ENCODE measurements at places on chromosomes 6 and 20.

GRCh38 chr20:58592076-58592695, 58.9 kb upstream of the STX16 start:
- no peak for DNase-seq

DNA sequence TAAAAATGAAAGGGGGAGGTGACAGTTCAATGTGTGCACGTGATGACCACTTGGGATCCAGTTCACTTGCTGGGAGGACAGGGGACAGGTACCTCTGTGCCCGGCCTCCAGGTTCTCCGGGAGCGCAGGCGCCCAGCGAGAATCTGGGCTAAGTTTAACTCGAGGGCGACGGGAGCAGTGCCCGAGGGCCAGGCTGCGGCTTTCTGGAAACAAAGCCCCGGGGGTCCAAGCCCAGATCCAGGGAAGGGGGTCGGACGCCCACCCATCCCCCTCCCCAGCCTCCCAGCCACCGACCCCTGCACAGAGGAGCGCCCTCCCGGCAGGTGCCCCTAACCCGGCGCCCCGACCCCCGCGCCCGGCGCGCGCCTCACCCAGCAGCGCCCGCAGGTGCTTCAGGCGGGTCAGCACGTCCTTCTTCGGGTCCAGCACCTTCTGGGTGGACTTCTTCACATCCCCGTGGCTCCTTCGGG, 405 bp downstream of the RALGAPA2 start:
- DNase-seq, result no peak

DNA sequence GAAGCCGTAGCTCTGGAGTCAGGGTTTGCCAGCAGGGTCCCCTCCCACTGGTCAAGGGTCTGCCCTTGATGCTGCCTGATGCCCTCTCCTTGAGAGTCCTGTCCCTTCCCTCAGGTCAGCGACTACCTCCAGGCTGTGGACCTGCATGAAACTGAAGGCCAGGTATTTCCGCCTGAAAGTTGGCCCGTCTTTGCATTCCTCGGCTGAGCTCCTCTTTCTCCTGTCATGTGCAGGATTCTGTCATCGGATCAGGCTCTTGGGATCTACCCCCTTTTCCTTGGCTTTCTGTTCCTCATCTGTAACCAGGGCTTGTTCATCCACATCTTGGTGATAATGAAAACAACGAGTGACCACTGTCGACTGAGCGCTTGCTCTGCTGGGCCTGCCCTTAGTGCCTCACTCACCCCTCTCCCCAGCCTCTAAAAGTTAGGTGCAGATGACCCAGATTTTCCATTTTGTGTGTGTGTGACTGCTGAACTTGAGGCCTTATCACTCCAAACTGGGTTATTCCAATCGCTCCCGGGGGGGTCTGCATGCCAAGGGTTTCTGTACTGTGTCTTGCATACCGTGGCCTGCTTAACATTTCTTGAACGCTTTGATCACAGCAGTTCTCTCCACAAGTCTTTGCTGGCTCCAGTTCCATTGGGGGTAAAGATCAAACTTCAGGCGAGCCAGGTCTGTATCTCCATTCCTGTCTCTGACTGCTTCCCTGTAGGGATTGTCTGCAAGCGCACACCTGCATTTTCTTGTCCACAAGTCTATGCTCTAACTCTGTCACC, 81.6 kb downstream of the DTD1 start:
- no peak for DNase-seq

DNA sequence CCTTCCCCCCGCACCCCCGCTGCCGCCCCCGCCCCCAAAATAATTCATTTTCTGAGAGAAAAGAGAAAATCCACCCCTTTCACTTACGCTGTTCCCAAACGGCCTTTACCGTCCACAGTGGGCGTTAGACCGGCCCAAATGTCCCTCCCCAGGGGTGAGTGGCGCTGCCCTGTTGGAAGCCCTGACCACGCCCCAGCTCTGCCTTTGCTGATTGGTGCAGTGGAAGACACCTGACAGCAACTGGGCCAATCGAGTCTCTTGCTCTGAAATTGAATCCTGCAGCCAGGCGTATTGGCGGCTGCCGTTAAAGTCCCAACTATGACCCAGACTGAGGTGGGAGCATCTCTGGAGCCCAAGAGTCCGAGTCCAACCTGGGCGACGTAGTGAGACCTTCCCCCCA, 15.7 kb downstream of the ZFP64 start:
- DNase-seq, result no peak

DNA sequence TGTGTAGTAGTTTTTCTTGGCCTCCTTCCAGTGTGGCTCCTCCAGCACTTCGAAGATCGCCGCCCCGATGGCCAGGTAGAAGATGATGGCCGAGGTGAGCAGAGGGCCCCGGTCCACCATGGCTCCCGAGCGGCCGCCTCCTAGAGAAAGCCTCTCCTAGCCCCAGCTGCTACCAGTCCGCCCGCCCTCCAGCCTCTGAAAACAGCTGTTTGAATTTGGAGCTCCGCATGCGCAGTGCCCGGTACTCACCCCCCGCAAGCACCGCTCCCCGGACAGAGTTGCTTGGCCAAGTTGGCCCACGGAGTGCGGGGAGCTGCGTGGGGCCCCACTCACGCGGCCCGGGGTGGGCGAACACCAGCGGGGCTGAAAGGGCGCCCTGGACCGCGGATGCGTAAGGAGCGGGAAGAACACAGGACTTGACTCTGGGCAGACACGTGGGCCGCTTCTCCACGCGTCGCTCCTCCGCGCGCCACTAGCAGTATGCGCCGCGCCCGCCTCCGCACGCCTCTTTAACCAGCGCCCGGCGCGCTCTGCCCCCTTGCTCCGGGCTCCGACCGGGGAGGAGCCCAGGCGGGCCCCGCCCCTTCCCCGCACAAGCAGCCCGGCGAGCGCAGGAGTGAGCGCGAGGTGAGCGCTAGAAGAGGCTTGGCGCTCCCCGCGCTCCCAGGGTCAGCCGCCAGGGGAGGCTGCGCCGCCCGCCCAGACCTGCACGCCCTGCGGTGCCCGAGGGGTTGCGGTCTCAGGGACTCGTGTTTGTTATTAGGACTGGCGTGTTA, at the start of gene KCNK5:
KCNK5 (minus strand) TSS at position 484 of the 776 bp plus-strand sequence; CDS start at position 120, 364 bp downstream.
- peak; percentile 9 for DNase-seq

GRCh38 chr6:126054258-126054702, 67.9 kb downstream of the TRMT11 start:
- DNase-seq, result no peak

DNA sequence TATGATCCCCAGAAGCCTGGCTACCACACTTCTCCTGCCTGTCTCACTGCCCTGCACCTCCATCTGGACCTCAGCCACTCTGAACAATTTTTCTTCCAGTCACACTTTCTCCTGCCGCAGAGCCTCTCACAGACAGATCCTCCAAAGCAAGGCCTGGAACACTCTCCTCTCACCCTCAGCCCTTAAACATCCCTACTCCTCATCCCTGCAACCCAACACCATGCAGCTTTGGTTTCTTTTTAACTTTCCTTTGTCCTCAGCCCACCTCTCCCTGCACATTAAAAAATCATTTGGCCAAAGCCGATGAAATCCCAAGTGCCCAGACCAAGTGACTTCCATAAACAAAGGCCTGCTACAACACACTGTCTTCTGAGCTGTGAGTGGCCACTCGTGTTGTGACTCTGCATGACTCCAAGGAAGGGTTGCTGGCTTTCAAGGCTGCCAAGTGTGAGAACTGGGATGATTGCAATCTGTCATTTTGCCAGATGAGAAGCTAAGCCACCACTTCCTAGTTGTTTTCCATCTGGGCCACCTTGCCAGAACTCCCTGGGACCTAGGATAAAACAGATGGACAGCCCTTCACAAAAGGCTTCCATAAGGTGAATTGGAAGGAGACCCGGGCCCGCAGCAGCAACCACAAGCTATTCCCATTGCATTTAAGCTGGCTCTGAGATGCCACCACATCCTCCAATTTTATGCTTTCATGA, 144.4 kb upstream of the SSTR4 start:
- no peak for DNase-seq

DNA sequence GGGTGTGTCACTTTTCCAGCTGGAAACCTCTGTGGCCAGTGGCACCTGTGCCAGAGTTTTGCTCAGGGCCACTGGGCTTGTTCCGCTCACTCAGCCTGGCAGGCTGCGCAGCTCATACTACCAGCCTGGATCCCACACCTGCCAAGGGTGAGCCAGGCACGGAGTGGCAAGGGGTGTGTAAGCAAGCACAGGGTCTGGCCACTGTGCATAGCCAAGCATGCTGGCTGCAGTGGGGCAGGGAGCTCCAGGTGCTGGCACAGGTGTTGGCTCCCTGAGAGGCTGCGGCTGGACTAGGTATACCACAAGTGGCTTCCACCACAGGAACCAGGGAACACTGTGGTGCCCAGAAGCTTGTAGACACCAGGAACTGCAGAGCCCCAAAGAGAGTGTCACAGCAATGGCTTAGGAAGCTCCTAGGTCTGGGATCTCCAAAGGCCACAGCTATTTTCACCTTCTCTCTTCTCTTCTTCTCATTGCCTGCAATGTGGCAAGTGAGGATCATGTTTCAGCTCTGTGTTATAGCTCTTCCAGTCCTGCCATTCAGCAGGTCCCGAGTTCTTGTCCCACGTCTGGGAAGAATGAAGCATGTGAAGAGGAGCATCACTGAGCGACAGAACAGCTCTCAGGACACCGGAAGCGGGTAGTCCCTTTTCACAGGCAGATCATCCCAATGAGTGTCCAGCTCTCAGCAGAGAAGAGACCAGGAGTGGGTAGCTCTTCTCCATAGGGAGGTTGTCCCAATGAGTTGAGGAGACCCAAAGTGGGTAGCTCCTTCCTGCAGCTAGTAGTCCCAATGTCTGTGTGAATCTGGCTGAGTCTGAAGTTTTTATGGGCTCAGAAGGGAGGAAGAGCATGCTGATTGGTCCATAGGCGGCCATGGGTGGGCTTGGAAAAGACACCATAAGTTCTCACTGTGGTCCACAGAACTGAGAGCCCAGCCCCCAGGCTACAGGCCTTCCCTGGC, 41.3 kb downstream of the WASF1 start:
- no peak for DNase-seq

GRCh38 chr6:144266091-144266649, 19.0 kb upstream of the UTRN start:
- peak; percentile 3 for DNase-seq

- DNase-seq, result no peak
Observed at GRCh38 chr20:64232794-64233193, 22.8 kb upstream of the PCMTD2 start.

DNA sequence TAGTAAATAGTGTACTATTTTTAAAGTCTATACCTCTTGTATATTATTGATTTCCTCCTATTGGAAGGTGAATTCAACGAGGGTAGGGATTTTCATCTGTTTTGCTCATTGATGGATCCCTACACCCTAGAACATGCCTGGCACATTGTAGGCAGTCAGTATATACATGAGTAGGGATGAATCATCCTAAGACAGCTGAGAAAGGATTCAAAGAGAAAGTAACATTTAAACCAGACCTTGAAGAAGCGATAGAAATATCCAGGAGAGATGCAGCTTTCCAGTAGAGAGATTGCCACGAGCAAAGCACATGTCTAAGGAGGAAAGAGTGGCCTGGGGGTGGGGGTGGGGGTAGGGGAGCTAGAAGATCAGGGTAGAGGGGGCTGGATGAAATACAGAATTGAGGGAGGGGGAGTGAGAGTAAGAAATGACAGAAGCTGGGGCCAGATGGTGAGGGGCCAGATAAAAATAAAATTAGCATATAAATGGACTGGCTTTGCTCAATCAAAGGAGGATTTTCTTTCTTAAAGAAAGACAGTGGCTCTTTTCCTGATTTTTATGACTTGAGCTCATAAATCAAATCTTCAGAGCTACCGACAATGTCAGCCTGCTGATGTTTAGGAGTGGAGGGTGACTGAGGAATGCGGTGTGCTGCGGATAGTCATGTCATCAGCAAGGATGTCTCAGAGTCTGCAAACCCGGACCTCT, 168.2 kb downstream of the SAMD5 start:
- DNase-seq, result no peak

DNA sequence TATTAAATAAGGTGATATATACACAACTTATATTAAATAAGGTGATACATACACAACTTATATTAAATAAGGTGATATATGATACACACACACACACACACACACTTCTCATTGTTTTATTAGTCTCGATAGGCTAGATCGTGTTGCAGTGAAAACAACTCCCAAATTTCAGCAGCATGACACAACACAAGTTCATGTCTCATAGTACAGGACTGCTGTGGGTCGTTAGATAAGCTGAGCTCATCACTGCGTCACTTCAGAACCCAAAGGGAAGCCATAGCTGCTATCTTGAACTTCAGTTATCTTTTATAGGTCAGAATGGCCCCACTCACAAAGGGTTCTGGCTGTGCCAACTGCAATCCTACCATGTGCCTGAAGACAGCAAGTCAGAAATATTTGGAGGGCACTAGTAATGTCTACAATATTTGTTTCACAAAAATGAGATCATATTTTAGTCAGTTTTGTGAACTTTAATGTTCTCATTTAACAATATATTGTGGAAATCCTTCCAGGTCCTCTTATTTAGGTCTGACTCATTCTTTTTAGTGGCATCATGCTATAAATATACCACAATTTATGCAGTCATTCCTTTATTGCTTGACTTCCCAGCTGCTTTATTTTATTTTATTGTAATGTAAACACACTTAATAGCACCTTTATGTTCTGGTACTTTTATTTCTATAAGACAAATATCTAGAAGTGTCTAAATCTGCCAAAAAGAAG, 290.2 kb downstream of the PHACTR1 start:
- DNase-seq, result no peak

DNA sequence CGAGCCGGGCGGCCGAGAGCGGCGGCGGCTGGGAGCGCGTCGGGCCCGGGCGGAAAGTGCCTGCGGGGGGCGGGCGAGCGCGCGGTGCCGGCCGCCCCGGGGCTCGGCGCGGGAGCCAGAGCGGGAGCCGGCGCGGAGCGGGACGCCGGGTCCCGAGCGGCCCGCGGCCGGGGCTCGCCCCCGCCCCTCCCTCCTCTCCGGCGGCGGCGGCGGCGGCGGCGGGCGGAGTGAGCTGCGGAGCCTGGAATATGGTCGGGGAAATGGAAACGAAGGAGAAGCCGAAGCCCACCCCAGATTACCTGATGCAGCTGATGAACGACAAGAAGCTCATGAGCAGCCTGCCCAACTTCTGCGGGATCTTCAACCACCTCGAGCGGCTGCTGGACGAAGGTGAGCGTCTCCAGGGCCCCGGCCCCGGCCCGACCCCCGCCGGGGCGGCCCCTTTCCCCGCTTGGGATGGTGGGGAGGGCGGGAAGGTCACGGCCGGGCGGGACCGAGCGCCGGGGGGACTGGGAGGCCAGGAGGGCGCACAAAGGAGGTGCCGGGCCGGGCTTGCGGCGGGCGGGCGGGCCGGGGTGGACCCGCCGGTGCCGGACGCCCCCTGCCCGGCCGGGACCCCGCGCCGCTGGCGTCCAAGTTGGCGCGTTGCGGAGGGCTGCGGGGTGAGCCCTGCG, 565 bp downstream of the QKI start:
- DNase-seq, result no peak

GRCh38 chr6:21886542-21887151, 293.1 kb downstream of the SOX4 start:
- DNase-seq, result no peak

DNA sequence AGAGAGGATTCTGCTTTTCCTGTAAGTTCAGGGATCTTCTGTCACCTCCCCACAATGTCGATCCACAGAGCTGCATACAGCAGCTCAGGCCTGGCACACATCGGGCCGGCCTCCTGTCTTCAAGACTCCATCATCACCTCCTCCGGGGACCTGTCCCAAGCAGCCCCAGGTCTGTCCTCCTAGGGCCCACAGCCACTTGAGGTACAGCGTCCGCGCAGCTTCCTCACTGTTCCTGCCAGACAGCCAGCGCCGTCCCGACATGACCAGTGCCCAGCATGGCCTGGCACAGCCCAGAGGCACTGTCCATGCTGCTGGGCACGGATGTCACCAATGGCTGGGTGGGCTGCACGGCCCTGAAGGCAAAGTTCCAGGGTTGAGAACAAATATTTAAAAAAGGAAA, 101.6 kb downstream of the DLL1 start:
- DNase-seq, result no peak

GRCh38 chr6:17816921-17817611, 110.3 kb upstream of the NUP153 start:
- DNase-seq, result no peak

Measured in esophagus squamous epithelium (tissue), 5 donors.